ENCODE measurements at places on chromosomes 1 and 21.

- no peak for DNase-seq
These were observed 159.8 kb downstream of the TGFBR3 start for GRCh38 chr1:91725989-91726721.

DNA sequence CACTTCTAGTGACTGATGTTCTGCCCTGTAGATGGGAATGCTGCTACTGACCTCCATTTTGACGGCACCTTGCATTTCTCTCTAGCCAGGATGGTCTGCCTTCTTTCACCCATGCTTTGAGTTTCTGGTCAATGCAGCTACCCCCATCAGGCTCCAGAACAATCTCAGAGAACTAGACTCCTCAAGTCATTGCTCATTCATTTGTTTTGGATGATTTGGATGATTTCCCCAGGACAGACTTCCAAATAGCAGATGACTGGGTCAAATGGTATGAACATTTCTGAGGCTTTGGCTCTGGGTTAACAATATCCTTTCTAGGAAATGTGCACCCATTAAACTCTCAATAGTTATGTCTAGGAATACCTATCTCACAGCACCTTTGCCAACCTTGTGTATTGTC lies 63.9 kb downstream of the CSMD2 start:
- no peak for DNase-seq

DNA sequence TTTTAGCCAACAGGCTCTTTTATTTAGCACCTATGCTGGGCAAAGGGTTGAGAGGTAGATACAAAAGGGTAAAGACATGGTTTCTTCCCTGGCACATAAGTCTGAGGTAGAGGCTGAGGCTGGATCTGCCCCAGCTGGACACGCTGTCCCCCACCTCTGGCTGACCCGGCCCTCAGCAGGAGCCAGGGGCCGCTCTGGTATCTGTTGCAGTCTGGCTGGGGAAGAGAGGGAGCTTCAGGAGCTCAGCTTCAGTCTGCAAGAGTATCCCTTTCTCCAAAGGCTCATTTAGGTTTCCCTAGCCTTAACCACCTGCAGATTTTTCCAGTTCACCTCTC lies 14.2 kb downstream of the BLACAT1 start:
- DNase-seq, result no peak

DNA sequence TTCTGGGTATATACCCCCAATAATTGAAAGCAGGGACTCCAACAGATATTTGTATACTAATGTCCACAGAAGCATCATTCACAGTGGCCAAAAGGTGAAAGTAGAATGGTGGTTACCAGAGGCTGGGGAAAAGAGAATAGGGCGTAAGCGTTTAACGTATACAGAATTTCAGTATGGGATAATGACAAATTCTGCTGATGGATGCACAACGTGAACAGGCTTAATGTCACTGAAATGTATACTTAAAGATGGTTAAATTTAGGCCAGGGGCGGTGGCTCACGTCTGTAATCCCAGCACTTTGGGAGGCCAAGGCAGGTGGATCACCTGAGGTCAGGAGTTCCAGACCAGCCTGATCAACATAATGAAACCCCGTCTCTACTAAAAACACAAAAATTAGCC lies 4.4 kb upstream of the NFYC start:
- no peak for DNase-seq

DNA sequence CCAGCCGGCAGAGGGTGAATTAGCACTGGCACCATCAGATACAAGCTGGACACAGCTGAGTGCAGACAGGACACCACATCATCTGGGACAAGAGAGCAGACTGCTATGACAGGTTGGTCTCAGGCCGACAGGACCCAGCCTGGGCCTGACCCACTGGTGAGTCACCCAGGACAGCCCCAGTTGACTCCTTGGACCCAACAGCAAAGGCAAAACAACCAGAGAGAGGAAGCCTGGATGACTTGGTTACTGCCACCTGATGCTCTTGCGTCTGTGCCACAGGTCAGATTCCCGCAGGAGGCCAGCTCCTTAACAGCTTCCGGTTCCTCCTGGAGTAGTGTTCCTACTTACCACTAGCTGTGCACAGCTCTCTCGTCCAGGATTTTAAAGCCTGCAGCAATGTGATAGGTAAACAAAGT lies 18.5 kb downstream of the CCN1 start:
- no peak for DNase-seq

DNA sequence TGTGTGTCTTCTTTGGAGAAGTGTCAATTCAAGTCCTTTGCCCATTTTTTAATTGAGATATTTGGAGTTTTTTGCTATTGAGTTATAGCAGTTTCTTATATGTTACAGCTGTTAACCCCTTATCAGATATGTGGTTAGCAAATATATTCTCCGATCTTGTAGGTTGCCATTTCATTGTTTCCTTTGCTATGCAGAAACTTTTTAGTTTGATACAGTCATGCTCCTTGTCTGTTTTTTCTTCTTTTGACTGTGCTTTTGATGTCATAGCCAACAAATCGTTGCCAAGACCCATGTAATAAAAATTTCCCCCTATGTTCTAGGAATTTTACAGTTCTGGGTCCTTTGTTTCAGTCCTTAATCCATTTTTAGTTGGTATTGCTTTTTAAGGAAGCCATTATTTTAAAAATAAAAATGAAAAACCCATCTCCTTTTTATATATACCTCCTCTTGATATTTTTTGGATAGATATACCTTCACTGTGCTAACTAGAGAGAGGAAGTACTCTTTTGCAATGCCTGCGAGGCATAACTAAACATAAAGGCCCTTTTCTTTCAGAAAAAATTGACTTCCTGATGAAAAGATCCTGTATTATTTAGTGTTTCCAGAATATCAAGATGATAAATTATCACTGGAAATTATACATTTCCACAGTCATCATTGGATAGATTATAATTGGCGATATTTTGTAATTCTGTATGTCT lies 127.8 kb downstream of the HS2ST1 start:
- DNase-seq, result peak; percentile 68

- no peak for DNase-seq
These were observed 8.5 kb upstream of the NFIA start for GRCh38 chr1:61073871-61074270.

DNA sequence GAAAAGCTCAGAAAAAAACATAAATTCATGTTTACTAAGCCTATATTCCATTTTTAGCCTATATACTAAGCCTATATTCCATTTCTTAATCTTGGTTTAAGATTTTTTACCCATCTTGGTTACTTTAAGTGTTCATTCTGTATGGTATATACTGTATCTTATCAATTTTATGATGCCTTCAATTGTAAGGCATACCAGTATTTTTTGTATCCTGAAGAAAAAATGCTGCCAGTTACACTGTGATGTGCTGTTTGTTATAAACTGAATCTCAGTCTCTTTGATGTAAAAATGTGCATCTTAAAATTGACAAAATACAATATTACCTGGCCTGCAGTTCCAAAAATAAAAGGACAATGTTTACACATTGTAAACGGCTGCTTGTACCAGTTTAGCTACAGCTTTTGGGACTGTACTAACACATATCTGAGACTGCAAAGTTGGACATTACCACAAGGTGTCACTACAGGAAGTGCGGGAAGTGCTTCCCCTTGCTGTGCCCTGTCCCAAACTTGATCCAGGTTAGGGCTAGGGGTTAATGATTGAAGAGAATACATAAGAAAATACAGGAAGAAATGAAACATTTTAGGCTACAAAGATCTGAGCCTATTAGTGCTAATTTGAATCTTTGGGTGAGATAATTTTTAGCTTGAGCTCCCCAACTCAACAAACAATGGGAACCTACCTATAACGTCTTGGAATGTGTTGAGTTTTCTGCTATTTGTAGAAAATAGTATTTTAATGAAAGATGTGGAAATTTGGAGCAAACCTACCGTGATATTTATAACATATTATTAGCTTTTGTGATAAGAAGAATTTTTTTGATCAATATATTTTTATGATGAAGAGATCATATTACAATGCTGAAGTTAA lies 108.9 kb downstream of the LBR start:
- peak; percentile 76 for DNase-seq

- no peak for DNase-seq
These were observed 14.9 kb downstream of the DMAP1 start for GRCh38 chr1:44228218-44228617.

- no peak for DNase-seq
These were observed 251.1 kb downstream of the NPHP4 start for GRCh38 chr1:5740865-5741860.

- DNase-seq, result no peak
These were observed 51.6 kb upstream of the ITPKB start for GRCh38 chr1:226790545-226791181.

DNA sequence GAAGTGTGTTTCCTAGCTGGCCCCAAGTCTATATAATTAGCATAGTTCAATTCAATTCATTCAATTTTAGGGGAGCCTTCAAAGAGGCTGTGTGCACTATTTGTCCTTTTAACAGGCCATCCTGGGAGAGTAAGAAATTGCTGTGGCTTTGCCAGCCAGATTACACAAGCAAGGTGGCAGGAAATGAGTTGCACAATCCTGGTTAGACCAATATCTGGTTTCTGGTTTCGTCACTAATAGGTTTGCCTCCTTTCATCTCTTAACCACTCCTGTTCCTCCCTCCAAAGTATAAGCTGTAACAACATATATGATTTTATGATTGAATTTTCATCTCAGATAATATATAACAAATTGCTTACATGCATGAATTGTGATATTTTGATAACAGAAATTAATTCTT lies 84.1 kb upstream of the NEGR1 start:
- DNase-seq, result no peak

GRCh38 chr21:17370916-17371315 lies 141.9 kb upstream of the CXADR start:
- DNase-seq, result peak; percentile 3

GRCh38 chr1:47865881-47866535 lies 131.2 kb downstream of the TRABD2B start:
- no peak for DNase-seq

DNA sequence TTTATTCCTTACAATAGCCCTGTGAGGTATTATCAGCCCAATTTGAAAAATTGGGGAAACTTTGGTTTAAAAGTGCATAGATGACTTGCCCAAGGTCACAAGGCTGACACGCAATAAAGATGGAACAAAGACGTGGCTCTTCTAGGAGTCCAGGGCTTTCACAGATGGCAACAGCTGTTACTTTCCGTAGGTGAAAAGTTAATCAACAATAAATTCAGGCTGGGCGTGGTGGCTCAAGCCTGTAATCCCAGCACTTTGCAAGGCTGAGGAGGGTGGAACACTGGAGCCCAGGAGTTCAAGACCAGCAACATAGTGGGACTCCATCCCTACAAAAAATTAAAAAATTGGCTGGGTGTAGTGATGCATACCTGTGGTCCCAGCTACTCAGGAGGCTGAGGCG lies 87.8 kb upstream of the ATF3 start:
- no peak for DNase-seq

- DNase-seq, result no peak
These were observed 11.1 kb upstream of the RCC1 start for GRCh38 chr1:28494737-28495136.

DNA sequence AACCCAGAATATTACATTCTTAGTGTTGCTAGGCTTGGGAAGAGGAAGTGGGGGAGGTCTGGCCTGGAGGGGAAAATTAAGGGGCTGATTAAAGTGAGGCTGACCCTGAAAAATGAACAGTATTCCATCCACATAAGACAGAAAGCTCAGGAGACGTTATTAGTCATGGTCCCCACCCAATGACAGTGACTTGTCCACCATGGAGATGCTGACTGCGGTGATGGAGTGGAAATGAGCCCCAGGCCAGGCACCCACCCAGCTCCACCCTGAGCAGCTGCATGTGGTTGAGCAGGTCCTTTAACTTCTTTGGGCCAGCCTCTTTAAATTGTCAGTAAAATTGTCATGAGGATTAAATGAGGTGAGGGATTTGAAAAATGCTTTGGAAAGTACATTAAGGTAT lies 1.4 kb upstream of the SPRR4 start:
- no peak for DNase-seq

DNA sequence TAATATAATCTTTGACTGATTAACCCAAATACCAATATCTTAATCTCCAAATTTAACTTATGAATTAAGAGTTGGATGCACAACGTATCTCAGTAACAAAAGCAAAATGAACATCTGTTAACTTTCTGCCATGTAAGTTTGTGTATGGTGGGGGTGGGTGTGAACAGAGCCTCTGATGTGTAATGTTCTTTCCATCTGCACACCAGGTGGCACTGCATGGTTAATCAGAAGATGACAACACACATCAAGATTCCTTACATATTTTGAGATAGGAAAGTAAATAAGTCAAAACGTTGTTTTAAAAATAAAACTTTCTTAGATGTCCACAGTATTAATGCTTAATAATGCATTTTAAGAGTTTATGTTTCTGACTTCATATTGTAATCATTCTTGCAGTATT lies 251.9 kb downstream of the DPYD start:
- peak; percentile 3 for DNase-seq

DNA sequence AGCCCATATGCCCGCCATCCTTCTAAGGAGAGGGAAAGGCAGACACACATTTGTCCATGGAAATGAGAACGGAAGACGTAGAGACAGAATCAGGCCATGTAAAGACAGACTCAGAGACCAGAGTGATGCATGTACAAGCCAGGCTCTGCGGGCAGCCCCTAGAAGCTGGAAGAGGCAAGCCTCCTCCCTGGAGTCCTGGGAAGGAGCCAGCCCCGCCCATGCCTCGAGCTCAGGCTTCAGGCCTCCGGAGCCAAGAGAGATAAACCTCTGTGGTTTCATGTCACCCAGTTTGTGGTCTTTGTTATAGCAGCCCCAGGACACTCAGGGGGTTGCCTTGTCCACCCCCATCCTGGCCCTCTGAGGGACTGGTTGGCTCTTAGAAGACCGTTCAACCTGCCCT lies 11.6 kb downstream of the PDE9A start:
- DNase-seq, result no peak

DNA sequence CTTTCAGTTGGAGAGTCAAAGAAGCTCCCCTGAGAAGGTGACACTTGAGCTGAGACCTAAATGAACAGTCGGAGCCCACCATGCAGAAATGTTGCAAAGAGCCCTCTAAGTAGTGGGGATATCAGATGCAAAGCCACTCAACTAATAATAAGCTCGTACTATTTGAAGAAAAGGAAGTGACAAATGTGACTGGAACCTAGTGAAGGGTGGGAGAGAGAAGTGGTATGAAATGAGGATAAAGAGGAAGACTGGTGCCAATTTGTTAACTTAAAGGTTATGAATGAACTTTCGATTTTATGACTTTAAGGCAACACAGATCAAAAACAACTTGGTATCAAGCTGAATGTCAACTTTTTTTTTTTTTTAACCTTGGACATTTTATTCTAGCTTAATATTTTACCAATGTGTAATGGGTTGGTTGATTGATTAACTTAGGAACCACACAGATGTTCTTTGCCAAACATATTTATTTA lies 14.7 kb downstream of the LYPLAL1 start:
- no peak for DNase-seq

DNA sequence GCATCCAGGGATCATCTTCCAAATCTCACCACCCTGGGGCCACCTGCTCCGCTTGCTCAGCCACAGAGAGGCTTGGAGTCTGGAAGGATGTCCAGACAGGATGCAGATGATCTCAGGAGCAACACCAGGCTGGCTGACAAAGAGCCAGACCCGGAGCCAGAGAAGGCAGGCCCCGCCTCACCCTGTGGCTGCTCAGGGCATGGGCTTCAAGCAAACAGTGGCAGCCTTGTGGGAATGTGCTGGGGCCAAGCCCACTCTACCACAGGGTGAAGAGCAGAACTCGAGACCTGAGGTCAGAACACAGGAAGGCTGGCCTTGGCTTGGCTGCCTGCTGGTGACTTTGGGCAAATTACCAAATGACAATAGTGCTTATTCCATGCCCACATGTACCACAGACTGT lies 45.5 kb downstream of the MRPL37 start:
- peak; percentile 35 for DNase-seq

All from SK-MEL-5 (cell line).